ENCODE measurements at places on chromosomes 16 and 17.

DNA sequence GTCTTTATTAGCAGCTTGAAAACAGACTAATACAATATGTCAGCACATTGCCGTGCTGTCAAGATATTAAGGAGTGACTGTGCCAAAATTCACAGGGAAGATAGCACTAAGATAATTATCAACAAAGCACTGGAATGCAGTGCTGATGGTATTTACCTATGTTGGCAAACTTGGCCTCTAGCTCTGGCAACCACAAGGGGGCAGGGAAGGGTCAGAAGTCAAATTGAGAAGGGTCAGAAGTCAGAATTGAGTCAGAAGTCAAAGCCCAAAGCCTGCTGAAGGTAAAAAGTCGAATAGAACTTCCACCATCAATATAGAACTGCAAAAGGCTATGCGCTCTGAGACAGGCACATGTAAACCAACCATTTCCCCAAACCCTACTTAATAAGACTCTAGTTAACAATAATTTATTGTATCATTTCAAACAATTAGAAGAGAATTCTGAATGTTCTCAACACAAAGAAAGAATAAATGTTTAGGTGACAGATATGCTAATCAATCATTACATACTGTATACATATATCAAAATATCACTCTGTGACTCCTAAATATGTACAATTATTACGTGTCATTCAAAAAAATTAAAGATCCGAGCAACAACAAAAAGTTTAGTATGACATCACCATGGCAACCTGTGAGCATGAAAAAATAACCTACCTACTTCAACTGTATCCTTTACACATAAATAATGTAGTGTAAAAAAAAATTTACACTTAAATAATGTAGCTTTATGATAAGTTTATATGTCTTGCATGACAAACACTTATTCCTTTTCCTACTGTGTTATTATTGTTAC is 916.1 kb downstream of the KCNJ2 start:
- DNase-seq: no peak

DNA sequence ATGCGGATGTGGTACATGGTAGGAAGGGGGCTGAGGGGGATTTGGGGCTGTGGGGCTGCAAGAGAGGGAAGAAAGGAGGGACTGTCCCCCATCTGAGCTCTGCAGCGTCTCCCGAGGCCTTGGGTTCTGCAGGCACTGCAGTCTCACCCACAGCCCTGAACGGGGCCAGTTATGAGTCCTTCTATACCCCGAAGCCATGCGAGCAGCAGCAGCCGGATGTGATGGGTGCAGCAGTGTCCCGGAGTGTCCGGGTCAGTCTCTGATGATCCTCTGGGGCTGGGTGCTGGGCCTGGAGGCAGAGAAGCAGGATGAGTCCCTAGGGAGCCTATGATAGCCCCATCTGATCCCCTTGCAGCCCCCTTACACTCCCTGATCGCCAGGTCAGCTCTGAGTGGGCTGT is 41.5 kb downstream of the CPNE2 start:
- no peak for DNase-seq

DNA sequence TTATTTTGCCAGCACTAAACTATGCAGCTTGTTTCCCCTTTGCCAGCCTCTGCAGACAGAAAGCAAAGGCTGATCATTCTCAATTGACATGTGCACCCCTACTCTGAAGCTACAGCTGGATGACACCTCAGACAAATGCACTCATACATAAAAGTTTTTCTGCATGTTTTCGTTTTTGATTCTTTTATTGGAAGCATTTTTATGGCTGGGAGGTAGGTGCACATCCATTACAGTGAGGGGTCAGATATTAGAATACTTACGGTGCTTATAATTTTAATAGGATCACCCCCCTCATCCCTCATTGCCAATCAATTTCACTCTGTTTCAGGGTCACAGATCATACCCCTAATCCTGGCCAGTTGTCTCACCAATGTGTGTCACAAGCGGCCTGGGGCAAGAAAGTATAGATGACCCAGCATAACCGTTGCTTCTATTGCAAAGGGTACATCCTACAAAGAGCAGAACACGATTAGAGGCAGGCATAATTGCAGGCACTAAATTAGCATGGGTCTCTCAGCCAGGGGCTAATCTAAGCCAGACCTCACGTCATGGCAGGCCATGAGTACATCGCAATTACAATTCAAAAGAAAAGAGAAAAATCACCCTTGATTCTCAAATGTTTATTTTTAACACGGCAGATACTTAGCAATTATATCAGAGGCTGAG is 89.5 kb upstream of the SOX9 start:
- no peak for DNase-seq

- DNase-seq: no peak
These were observed 136.4 kb downstream of the SPECC1 start for GRCh38 chr17:20145567-20145966.

GRCh38 chr17:20948984-20949777 is 93.6 kb downstream of the USP22 start:
- DNase-seq: no peak

DNA sequence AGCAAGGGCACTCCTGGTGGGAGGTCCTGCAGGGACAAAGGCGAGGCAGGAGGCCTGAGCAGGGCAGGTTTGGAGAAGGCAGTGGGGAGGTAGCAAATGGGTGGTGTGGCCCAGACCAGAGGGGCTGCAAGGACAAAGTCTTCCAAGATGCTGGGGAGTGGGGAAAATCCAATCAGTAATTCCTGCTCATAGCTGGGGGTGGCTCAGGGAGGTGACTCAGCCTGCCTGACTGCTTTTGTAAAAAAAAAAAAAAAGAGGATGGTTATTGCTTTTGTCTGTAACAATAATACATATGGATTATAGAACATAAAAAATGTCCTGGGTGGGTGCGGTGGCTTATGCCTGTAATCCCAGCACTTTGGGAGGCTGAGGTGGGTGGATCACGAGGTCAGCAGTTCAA is 5.2 kb downstream of the IL34 start:
- no peak for DNase-seq

DNA sequence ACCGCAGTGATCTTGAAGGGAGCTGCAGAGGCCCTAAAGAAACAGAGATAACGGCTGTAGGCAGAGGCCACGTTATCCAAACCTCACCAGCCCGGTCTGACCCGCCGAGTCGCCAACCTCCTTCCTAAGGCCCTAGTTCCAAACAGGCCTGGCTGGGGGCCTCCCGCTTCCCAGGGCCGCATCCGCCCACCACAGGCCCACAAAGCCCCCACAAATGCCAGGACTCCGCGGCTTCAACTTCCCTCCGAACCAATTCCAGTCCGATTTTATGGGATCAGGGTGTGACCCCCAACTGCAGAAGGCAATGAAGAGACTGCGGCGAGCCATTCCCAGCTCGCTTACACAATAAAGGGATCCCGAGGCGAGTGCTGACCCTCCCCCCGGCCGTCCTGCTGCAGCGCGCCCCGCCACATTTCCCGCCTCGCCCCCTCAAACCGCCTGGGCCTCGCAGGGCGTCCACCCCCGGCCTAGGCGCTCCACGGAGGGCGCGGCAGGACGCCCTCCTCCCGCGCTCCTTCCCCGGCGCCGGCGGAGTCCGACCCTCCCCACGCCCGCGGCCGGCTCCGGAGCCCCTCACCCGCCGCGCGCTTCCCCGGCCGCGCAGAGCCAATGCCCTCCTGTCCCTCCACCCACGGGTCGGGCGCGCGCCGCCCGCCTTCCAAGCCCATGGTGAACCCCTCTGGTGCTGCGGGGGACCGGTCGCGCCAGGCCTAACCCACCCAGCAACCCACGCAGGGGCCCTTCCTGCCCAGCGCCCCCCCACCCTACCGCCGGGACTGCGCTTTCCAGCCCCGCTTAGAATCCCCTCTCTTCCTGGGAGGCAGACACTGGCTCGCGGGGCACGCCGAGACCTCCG is 926 bp downstream of the MYH10 start:
- peak; percentile 74 for DNase-seq

- no peak for DNase-seq
These were observed 62.8 kb downstream of the HS3ST3A1 start for GRCh38 chr17:13538841-13539411.

- peak; percentile 68 for DNase-seq
These were observed 656 bp downstream of the VMO1 start for GRCh38 chr17:4785311-4786105.

GRCh38 chr17:39104046-39104445 is 47.4 kb downstream of the PLXDC1 start:
- DNase-seq: no peak

DNA sequence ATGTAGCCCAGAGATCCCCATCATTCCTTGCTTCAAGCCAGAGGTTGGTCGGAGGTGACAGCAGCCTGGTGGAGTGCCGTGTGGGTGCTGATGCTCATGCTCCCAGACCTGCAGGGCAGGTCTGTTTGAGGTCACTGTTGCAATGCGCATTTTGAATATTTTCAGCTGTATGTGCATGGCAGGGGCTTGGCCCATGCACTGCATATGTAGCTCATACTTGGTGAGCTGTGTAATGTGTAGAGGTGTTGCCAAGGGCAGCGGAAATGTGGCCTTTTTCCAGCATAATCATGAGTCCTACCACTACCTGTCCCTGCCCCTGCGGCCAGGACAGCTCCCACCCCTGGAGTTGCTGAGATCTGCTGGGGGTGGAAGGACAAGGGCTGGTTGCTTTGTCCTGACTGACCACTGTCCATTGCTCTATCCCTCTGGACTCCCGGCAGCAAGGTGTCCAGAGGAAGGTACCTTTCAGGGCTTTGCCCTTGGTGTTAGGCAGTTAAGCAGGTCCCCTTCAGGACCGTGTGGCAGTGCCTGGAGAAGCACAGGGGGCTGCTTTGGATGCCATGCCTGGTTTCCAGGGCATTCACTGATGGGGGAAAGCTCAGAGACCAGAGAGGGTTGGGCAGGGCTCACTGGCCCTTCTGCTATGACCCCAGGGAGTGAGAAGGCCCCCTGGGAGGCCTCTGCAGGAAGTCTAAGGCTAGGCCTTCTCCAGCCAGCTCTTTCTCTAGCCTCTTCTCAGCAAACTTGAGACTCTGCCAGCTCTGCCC is 215.2 kb downstream of the NTN1 start:
- DNase-seq: no peak

DNA sequence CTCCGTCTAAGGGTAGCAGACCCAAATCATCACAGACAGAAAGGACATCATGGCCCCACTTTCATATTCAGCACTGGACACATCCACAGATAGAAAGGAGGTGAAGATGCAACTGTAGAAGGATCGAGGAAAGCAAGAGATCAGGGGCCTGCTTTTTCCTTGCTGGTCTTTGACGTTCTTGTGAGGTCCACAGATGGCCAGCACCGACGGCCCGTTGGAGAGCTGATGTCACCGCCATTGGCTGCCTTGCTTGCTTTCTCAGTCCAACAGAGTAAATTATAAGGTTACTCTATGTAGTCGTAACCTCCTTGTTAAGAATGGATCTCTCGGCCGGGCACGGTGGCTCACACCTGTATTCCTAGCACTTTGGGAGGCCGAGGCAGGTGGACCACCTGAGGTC is 5.1 kb upstream of the RBFOX3 start:
- no peak for DNase-seq

DNA sequence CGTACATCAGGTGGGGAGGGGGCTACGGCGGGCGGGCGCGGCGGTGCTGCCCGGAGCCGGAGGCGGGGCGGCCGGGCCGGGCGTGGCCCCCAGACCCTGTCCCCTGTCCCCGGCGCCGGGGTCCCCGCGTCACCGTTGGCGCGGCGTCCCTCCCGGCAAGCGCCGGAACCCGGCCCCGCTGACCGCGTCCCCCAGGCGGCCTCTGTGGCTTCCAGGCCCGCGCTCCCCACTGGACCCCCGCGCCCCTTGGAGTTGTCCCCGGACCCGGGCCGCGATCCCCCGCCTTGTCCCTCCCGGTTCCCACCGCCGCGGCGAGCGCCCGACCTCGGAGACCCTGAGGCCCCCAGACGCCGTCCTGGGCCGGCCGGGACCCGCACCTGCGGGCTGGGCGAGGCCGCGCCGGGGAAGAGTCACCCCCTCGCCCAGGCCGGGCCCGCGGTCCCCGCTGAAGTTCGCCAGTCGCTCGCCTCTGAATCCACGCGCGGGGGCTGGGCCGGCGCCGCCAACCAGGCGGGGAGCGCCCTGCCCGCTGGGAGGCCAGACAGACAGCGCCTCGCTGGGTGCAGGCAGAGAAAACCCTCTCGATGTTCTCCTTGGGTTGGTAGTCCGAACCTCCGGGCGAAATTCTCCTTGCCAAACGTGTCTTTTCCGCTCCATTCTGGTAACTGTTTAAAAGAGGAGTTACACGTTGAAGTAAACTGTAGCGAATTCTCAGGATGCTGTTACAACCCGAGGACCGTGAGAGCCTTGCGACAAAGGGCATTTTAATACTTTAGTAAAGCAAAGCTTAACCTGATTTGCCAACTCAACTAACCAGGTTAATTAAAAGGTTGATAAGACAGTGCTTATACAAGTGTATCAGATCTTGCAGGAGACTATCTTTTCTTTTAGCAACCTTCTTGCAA is 761 bp downstream of the GAN start:
- peak; percentile 86 for DNase-seq

DNA sequence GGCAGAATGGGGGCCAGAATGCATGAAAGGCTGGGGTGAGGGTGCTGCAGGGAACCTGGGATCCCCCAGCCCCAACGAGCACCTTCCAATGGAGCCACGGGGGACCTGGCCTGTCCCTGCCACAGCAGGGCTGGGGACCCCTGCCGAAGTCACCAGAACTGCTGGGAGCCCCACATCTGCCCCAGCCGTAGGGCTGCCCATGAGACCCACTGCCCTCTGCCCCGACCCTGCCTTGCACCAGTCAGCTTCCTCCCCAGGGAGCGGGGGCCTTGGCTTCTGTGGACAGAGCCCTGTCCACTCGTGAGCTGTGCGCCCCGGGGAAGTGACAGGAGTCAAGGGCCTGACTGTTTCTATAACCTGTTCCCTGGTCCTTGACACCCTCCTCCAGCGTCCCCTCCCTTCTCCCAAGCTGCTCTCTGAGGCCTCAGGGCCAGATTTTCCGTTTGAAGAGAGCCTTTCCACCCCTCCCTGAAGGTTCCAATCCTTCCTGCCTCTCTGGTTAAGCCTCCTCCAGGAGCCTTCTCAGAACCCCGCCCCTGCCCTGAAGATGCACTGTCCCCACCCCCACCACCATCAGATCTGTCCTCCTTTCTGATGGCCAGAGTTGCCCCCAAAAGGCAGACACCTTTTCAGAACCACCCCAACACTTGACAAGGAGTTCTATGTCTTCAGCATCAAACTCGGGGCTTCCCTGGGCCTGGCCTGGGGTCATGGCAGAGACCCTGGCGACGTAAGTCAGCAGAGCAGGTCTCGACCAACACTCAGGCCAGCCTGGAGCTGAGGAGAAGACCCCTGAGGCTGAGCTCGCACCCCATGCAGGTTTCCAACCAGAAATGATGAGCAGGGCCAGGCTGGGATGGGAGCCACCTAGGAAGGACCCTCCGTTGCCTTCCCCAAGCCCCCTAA is 10.7 kb upstream of the PRR29 start:
- DNase-seq: no peak

GRCh38 chr16:81564421-81564911 is 119.9 kb downstream of the CMIP start:
- DNase-seq: no peak

All from activated CD4-positive, alpha-beta T cell treated with anti-CD3 and anti-CD28 coated beads, Interleukin-2, amount 10 ng/mL, durations not matched to agents 24 days and 14 days (primary cell).